SK-N-SH (cell line): ENCODE measurements at places on chromosomes 3 and 15. TPM values are rescaled to one million over a fixed set of nuclear protein-coding genes. Genes with fewer than 3 reads are reported as not detected.

DNA sequence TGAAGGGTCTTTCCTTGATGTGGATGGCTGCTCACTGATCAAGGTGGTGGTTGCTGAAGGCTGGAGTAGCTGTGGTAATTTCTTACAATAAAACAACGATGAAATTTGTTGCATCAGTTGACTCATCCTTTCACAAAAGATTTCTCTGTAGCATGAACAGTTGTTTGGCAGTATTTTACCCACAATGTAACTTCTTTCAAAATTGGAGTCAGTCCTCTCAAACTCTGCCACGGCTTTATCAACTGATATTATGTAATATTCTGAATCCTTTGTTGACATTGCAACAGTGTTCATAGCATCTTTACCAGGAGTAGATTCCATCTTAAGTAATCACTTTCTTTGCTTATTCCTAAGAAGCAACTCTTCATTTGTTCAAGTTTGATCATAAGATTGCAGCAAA, 252.6 kb downstream of the UBE2E2 start:
- DNase-seq, result no peak

DNA sequence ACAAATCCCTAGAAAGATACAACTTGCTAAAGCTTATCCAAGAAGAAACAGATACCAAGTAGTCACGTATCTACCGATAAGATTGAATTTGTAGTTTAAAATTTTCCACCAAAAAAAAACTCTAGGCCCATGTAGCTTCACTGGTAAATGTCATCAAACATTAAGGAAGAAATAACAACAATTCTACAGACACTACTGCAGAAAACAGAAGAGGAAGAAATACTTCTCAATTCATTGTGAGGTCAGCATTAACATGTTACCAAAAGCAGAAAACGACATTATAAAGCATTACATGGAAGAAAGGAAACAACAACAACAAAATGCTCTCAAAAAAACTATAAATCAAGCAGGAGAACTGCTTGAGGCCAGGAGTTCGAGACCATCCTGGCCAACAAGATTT, 27.5 kb upstream of the TM4SF19 start:
- no peak for DNase-seq

DNA sequence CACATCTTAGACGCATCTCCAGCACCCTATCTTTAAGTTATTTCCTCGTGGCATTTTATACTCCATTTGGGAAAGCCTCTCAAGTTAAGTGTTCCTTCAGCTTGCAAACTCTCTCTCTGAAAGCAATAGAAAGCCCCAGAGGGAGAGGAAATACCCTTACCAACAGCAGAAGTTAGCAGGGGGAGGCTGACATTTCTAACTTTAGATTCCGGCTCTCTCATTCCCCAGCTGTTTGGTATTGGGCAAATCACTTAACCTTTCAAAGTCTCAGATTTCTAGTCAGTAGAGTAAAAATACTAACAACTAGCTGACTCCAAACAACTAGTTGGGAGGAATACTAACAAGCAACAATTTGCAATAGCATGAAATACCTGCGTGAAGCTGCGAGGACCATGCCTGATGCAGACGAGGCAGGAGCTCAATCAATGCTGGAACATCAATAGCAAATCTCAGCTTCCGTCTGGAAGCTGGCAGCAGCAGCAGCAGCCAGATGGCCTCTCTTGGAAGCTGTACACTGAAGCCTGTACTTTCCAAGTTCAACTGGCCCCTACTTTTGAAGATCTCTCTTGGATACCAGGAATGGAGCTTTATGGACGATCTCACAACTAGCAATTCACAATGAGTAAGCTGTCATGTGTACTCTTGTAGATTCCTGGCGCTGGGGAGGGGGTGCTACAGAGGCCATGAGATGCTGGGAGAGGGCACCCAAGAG, 47.8 kb downstream of the THBS1 start:
- no peak for DNase-seq

The FBXO40 gene
- not detected in 2 replicates for polyA plus RNA-seq

DNA sequence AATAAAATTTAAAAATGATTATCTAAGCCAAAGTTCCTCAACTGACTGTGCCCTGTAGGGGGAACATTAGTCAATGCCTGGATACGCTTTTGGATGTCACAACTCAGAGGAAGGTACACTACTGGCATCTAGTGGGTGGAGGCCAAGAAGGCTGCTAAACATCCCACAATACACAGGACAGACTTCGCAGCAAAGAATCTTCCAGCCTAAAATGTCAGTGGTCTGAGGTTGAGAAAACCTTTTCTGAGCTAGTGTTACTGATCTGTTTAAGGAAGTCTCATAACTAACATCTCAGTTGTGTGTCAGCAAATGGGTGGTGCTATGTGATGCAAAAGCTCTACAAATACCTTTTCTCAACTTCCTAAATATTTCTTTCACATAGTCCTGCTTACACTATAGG, 20.9 kb upstream of the LDHAL6B start:
- no peak for DNase-seq

DNA sequence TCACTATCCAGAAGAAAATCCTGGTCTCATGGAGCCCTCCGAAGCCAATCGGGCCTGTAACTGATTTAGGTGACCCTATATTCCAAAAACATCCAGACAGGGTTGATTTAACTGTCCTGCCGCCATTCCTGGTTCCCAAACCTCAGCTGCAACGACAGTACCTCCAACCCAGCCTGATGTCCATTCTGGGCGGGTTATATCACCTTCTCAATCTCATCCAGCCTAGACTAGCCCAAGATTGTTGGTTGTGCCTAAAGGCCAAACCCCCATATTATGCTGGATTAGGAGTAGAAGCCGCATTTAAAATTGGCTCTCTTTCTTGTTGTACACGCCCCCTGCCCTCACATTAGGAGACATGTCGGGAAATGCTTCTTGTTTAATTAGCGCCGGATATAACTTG, 36.7 kb downstream of the ZBTB11 start:
- no peak for DNase-seq

The MESP1 gene
- 0.52 and 0.74 TPM in 2 replicates for polyA plus RNA-seq

- no peak for DNase-seq
These were observed 7.8 kb upstream of the FAM174B start for GRCh38 chr15:92663250-92663951.

- no peak for DNase-seq
These were observed 20.2 kb downstream of the ADGRG7 start for GRCh38 chr3:100629421-100630127.

- DNase-seq, result no peak
These were observed 49.2 kb upstream of the CCDC54 start for GRCh38 chr3:107328069-107328468.

DNA sequence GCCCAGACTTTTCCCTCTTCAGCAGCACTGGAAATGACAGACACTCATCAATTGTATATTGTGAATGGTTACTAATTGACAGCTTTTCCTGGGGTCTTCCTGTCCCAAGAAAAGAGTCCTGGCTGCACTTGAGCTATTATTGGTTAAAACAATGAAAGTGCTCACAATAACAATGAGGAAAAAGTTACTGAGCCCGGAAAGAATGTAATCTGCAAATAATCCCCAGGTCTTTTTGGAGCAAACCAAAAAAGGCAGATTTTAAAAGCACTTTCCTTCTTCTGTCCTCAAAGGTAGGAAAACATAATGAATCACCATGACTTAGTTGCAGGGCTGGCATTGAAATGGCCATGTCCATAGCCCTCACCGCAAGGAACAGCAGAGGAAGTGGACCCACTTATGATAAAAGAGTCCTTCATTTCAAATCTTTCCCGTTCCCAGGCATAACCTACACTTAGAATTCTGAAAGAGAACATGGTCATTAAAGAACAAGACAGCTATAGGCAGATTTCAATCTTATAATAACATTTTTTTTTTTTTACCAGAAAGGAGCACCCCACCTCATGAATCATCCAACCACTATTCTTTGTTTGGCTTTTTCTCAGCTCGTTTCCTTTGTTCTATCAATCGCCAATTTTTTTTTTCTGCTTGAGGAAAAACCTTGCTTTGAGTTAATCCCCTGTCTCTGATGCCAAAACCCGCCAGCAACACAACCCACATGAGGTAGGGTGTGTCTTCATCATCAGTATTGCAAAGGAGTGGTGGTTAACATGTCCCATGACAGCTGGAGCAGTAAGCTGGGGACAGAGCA, 35.5 kb upstream of the ATP1B3 start:
- DNase-seq, result no peak

DNA sequence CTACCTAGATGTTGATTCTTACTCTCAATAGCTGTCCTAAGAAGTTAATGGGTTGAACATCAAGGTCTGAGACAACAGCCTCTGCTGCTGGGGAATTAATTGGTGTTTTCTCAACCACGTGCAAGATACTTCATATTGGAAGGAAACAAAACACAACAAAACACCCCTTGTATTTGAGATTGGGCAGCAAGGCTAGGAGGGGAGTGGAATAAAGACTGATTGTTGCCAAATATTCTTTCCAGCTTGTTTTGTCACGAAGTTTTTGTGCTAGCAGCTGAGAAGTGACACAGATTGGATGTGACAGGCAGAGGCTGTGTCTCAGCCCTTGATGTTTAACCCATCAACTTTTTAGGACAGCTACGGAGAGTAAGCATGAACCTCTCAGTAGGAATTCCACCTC, 808.4 kb downstream of the IGSF11 start:
- DNase-seq, result no peak

The SLC22A13 gene
- polyA plus RNA-seq, result 0.08 and 0.29 TPM in 2 replicates

The NOX5 gene
- 0.02 and 0.05 TPM in 2 replicates for polyA plus RNA-seq

The RTP4 gene
- polyA plus RNA-seq, result 0.16 TPM in 2 replicates

The TOPAZ1 gene
- polyA plus RNA-seq, result not detected in 2 replicates

The ACAA1 gene
- 86.4 and 101 TPM in 2 replicates for polyA plus RNA-seq

- DNase-seq, result no peak
These were observed 15.0 kb upstream of the C15orf61 start for GRCh38 chr15:67505675-67506572.

- DNase-seq, result no peak
These were observed 388.3 kb upstream of the IL12A start for GRCh38 chr3:159600291-159600690.

The FILIP1L gene
- polyA plus RNA-seq, result 26.8 and 35.9 TPM in 2 replicates

DNA sequence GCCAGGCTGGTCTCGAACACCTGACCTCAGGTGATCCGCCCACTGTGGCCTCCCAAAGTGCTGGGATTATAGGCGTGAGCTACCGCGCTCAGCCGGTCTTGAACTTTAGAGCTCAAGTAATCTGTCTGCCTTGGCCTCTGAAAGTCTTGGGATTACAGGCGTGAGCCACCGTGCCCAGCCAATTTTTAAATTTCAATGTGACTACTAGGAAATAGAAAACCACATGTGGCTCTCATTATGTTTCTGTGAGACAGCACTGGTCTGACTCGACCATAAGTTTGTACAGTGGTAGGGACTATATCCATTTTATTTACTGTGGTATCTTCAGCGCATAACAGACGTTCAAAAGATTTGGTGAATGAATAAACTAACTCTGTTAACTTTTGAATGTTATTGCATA, 9.1 kb downstream of the ZFAND6 start:
- DNase-seq, result no peak

The MNS1 gene
- 0.42 and 0.90 TPM in 2 replicates for polyA plus RNA-seq
